Naive thymus-derived CD4-positive, alpha-beta T cell (primary cell): ENCODE measurements at places on chromosomes 1 and 21. TPM values are rescaled to one million over a fixed set of nuclear protein-coding genes. Genes with fewer than 3 reads are reported as not detected.

- H3K36me3 ChIP-seq: peaks cover 9% of the 10 kb centered on the region
- DNase-seq: no peak
- H3K27me3 ChIP-seq: no peaks in the 10 kb centered on the region
- H3K27ac ChIP-seq: no peak overlapping the region
These were observed 721 bp downstream of the C1orf54 start for GRCh38 chr1:150273311-150273710.

Gene EPHA2
- total RNA-seq: 0.61 TPM

Gene ARHGEF16
- not detected in 2 replicates for total RNA-seq

Gene OR2T29
- total RNA-seq: not detected
